Stimulated activated CD4-positive, alpha-beta T cell treated with anti-CD3 and anti-CD28 coated beads, TNF-alpha, amount 100 ng/mL, for 4 hours (primary cell): ENCODE measurements at places on chromosomes 5 and 9.

- no peak for DNase-seq
Measured at GRCh38 chr5:131363811-131364506, 100.1 kb downstream of the CDC42SE2 start.

DNA sequence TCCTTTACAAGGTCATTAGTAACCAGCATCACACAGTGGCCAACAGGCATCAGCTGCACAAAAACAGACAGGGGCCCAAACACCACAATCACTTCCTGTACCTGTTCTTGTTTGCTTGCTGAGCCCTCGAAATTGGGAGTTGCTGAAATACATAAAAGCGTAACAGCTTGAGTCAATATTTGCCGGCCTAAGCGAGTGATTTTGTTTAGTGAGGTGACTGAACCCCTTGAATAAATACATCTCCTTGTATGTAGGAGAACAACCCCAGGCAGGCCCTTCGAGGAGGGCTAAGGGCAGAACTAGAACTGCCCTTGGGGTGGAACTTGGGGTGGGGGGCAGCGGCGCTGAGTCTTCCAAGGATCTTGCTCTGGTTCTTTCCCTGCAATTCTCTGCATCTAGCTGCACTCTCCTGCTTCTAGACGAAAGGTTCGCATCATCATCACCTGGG is 502.5 kb downstream of the RASEF start:
- DNase-seq: no peak

DNA sequence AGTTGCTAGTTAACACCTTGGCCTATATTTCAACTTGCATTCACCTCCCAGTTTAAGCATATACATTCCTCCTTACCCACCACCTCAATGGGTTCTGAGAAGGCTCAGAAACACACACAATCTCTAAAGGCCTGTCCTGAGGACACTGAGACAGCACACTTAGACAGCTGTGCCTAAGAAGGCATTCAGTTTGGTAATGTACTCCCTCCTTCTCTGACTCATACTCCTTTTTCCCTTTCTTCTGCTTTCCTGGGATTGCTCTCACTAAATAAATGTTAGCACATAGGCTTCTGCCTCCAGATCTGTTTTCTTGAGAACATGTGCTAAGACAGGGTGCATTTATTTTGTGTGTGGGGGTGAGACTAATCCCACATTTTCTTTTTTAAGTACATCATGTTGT is 456.8 kb upstream of the CDH6 start:
- DNase-seq: no peak

- no peak for DNase-seq
Measured at GRCh38 chr9:101465326-101465915, 29.8 kb upstream of the ALDOB start.

DNA sequence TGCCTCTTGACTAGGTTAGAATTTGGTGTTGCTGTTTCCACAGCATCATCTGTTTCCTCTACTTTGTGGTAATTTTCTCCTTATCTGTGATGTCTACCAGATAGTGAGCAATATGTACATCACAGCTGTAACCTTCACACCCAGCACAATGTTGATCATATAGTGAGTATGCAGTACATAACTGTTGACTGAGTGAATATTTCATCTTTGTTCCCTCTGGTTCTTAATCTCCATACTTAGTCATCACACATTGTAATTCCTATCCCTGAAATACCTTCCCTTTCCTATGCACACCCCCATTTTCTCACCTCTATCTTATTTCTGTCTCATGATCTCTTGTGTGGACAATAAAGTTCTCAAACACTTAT is 115.9 kb downstream of the KIF4B start:
- DNase-seq: no peak

DNA sequence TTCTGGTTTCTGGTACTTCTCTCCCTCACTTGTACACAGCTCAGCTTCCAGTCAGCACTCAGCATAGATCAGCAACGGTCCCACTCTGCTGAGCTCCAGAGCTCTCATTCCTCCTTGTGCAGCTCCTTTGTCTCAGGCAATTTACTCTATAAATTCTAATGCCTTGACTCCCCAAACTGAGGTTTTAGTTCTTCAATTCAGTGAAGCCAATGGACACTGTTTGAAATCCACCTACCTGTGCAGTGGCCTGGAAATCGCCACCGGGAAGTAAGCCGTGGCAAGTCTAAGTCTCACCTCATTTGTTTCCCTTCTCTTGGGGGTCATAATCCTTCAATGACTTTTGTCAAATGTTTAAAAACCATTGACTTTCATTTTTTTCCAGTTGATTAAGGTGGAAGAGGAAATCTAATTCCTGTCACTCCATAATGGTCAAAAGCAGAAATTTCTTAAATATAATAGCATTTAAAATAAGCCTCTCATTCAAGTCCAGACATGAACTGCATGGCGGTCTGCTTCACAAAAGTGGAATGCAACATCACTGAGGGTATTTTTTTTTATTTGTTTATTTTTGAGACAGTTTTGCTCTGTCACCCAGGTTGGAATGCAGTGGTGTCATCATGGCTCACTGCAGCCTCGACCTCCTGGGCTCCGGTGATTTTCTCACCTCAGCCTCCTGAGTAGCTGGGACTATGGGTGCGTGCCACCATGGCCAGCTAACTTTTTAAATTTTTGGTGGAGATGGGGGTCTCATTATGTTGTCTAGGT is 79.6 kb downstream of the C7 start:
- no peak for DNase-seq
